ENCODE measurements at places on chromosomes 4 and X. TPM values are rescaled to one million over a fixed set of nuclear protein-coding genes. Genes with fewer than 3 reads are reported as not detected.

PDZD4 gene
- 7.7 TPM for total RNA-seq

IL1RAPL2 gene
- 2.2 TPM for total RNA-seq

RIPPLY1 gene
- total RNA-seq: not detected

BLOC1S4 gene
- 17.1 TPM for total RNA-seq

CYTL1 gene
- 4.8 TPM for total RNA-seq
